Activated T-helper 1 cell treated with Interleukin-2 at 50 U/mL for 16 hours (primary cell): ENCODE measurements at places on chromosomes 2 and 18.

DNA sequence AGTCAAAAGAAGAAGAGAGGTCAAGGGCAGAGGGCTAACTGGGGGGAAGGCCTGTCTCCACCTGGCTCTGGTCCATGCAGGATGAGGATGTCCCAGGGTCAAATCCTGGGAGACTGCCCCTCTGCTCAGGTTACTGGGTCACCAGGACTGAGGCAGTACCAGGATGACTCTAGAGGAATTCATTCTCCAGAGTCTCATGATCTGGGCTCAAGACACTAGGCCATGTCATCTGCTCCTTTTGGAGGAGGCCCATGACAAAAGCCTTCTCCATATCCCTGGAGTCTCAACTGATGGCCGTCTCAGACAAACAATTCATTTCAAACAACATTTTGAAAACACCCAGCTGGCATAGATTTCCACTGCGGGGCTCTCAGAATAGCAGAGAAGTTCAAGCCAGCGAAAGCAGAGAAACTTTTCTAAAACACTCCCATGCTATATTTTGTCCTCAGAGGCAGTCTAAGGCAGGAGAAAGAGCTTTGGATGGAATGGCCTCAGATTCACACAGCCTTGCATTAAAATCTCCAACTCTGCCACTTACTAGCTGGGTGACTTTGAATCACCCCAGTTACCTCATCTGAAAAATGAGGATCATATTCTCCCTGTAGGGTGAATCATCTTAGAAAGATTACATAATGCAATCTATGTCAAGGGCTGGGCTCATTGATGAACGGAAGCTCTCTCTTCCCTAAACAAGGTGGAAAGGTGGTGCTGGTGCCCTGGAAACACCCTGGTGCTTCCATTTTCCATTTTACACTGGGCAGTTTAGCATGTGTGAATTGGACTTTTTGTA, 48.8 kb upstream of the LCLAT1 start:
- no peak for DNase-seq

- DNase-seq: no peak
Observed at GRCh38 chr2:100277540-100278207, 44.6 kb downstream of the LONRF2 start.

GRCh38 chr18:58858591-58859468, 5.8 kb upstream of the ZNF532 start:
- no peak for DNase-seq

DNA sequence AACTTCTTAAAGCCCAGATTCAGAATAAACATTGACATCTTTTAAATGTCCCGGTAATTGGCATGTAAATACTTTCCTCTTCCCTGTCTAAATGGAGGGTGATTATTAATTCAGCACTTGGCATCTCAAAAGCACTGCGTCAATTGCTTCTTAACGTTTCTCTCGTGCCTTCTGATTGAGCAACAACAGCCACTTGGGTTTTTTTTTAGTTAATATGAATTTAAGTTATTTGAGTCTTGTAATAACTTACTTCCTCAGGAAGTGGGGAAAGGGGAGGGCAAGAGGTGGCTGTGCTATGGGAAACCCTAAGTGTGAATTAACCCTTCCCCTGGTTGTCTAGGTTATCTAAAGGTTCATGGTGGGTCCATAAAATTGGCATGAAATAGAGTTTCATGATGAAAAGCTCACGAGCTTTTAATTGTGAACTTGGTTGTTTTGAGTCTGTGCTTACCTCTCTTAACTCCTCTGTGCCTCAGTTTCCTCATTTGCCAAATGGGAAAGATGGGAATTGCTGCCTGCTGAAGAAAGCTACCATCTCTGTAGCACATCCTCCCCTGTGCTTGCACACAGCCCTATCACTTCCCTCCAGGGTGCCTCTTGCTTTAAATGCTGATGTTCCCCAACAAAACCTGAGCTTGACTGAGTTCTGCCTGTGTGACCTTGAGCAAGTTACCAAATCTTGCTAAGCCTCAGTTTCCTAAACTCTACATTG, 126.3 kb upstream of the BCL2L11 start:
- DNase-seq: no peak

- no peak for DNase-seq
Observed at GRCh38 chr2:179268277-179268925, 3.8 kb upstream of the SESTD1 start.

GRCh38 chr18:54506516-54507261, 84.4 kb upstream of the DYNAP start:
- DNase-seq: no peak

GRCh38 chr2:12321886-12322285, 394.9 kb upstream of the TRIB2 start:
- DNase-seq: no peak

- DNase-seq: no peak
Observed at GRCh38 chr2:148529745-148530144, 114.8 kb upstream of the EPC2 start.

GRCh38 chr2:182559623-182560022, 132.8 kb upstream of the PDE1A start:
- no peak for DNase-seq

DNA sequence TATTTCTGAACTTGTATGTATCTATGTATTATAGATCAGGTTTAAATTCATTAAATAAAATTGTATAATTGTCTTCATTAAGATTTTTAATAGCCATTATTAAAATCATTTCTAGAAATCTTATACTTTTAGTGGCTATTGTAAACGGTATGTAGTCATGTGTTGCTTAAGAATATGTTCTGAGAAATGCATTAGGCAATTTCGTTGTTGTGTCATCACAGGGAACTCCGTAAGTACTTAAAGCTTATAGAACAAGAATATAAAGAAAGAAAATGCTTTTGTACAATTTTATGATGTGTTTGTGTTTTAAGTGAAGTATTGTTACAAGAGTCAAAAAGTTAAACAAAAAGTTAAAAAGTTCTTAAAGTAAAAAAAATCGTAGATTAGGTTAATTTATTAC, 765.8 kb downstream of the METTL4 start:
- no peak for DNase-seq

- no peak for DNase-seq
Observed at GRCh38 chr18:28116461-28116860, 60.5 kb downstream of the CDH2 start.

- DNase-seq: no peak
Observed at GRCh38 chr2:127721978-127722355, 20.7 kb downstream of the SFT2D3 start.

DNA sequence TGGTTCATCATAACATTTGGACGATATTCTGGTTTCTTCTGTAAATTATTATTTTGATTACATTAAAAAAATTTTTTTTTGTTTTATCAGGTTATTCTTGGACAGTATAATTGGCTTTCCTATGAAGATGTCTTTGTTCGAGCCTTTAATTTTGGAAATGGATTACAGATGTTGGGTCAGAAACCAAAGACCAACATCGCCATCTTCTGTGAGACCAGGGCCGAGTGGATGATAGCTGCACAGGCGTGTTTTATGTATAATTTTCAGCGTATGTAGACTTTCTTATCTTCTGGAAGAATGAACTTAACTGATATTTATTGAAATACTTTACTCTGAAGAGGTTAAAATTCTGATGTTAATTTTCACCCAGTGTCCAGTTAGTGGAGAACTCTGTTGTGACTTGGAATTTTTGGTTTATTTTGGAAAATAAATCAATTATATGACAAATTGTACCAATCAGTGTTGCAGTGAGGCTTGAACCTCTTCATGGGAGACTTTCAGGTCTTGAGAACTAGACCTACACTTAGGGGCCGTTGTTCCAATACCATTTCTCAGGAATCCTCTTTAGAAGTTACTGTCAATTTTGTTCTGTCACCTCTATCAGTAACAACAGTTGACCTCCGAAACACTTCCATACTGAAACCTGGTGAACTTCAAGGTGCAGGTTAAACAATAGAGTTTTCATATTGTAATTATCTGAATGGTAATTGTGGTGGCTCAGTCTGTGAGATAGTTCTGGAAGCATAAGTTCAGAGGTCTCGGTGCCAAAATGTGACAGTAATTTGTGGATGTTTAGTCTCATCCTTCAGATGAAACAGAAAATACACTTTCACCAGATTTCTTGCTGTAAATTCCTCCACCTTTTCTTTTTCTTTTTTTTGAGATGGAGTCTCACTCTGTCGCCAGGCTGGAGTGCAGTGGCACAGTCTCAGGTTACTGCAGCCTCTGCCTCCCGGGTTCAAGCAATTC, 55.7 kb downstream of the ACSL3 start:
- DNase-seq: no peak

- DNase-seq: no peak
Observed at GRCh38 chr18:12388442-12388841, 11.4 kb upstream of the AFG3L2 start.

GRCh38 chr18:45538444-45538843, 76.8 kb upstream of the SLC14A2 start:
- no peak for DNase-seq

- no peak for DNase-seq
Observed at GRCh38 chr18:51668101-51668500, 470.6 kb upstream of the MEX3C start.

DNA sequence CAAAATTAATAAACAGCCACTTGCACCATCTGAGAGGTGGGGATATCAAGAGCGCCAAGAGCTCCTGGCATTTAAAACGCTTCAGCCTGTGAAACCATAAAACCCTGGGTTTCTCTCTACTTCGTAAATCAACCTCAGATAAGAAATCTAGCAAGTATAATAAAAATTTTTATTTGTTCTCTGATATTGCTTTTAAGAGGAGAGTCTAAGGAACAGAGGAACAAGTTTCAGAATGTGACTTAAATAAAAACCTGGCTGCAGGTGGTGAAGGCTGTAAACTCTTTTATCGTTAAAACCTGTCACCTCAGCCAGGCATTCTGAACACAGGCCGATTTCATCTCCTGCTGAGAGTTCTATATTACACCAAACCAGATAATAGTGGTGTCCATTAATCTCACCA, 9.9 kb downstream of the DYTN start:
- DNase-seq: no peak

DNA sequence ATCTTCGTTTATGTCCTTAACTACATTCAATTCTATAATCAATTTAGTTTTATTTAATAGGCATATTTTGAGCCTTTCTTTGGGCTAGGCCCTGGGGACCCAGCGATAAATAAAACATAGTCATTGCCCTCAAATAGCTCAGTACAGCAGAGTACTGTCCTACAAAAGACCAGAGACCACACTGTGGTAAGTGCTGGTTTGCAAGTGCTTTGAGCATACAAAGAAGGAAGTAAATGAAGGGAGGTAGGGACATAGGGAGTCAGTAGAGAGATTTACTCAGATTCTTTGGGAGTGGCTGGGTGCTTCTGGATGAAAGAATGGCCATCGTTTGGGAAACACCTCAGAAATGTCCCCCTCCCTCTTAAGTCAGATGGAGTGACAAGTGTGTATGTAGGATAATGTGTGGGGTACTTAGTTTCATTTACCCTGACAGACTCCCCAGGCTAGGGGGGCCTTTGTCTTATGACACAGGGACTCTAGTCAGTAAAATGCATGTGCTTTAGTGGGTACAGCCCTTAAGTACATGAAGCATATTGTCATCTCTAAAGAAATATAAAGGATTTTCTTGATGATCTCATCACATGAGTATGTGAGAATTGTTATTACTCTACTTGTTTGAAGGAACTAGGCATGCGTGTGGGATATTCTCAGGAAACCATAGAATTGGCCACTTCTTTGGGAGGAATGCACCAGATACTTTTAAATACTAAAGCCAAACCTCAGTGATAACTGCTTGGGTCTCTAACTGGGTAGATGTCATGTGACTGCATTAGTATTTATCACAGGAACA, 35.1 kb downstream of the MAPRE2 start:
- DNase-seq: no peak

DNA sequence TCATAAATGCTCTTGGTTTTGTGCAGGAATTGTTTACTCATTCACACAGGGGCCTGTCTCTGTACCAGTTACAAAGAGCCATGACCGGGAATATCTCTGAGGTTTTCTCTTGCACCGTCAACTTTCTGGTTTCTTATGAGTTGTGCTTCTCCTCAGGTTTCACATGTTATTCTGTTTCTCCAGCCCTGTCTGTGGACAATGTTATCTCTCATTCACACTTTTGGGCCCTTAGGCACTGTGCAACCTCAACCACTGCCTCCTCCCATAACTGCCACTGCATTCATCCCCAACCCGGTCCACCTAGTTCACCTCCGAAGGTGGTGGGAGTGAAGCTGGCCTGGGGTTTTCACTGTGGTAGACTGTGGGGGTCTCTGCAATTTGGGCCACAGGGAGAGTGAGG, 22.5 kb upstream of the NEDD4L start:
- no peak for DNase-seq

DNA sequence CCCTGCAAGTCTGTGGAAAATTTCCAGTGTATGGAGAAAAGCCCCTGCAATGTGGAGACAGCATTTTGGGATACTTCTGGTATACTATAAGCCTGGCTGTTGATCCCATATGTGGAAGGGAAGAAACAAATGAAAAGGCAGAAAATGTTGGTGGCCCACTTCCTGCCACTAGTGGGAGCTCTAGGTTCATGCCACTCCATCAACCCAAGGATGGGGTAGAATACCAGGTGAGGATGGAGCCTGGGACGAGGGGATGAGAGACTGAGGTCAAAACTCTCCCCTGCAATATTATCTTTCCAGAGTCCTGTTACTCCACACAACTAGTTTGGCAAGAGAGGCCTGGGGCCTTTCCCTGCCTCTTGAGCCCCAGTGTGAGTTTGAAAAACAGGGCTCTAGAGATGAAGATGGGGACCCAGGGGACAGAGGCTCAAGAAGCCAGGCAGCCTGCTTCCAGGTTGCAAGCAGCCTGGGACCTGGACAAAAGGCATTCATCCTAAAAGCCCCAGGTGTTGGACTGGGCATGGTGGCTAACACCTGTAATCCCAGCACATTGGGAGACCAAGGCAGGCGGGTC, 31.9 kb downstream of the BMP10 start:
- no peak for DNase-seq

- DNase-seq: no peak
Observed at GRCh38 chr2:24771061-24771460, 22.1 kb downstream of the PTRHD1 start.

- no peak for DNase-seq
Observed at GRCh38 chr2:19674051-19675002, 227.5 kb downstream of the TTC32 start.

GRCh38 chr2:241851325-241852115, 7.2 kb downstream of the PDCD1 start:
- no peak for DNase-seq

- DNase-seq: no peak
Observed at GRCh38 chr2:118222672-118223421, 134.6 kb downstream of the INSIG2 start.

- no peak for DNase-seq
Observed at GRCh38 chr2:44118257-44118656, 50.4 kb upstream of the PPM1B start.

- no peak for DNase-seq
Observed at GRCh38 chr2:225415792-225416191, 16.3 kb downstream of the NYAP2 start.

- DNase-seq: no peak
Observed at GRCh38 chr18:41128545-41128944, 826.5 kb upstream of the PIK3C3 start.

- DNase-seq: no peak
Observed at GRCh38 chr2:235219048-235219447, 267.2 kb downstream of the SH3BP4 start.

DNA sequence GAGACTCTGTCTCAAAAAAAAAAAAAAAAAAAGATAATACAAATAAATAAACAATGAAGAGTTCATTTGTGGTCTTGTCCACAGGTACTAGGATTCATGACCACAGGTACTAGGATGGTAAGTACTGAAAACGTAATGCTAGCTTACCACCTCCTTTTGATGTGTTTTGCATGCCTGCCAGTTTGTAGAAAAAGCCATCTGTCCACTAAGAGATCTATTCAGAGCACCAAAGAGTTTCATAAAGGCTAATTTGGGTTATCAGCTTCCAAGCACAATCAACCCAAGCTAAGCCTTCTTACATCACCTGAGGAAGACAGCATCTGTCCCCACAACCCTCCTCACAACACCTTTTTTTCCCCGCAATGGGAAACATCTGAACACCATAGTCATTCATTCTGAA, 477.2 kb downstream of the ZEB2 start:
- no peak for DNase-seq

- no peak for DNase-seq
Observed at GRCh38 chr2:205701509-205701908, 19.2 kb downstream of the NRP2 start.
